Aorta (tissue), 5 donors: ENCODE measurements at places on chromosomes 16 and 17. TPM values are rescaled to one million over a fixed set of nuclear protein-coding genes. Genes with fewer than 3 reads are reported as not detected.

DNA sequence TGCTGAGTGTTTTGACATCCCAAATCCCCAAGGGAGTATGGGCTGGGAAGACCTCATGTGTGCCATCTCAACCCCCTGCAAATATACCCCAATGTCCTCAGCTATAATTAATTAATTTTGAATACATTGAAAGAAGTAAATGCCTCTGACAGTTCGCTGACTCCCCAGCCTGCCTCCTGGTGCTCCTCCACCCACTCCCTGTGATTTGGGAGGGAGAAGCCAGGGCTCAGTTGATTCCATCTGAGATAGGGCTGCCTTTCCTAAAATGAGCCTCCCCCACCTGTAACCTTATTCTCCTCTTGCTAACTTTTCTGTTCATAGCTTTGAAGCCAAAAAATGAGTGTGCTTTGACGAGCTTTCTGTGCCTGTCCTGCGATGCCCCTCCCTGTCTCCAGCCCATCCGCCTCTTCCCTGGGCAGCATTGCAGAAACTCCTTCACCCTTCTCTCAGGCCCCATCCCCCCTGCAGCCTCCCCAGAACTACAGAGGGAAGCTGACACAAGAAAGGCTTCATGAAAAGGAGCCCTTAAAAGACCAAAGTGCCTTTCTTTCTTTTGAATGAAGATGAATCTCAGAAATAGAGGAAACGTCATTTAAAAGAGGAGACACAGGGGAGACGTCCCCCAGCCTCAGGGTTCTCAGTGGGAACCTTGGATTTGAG is 70.3 kb downstream of the HLF start:
- no peak for DNase-seq

DNA sequence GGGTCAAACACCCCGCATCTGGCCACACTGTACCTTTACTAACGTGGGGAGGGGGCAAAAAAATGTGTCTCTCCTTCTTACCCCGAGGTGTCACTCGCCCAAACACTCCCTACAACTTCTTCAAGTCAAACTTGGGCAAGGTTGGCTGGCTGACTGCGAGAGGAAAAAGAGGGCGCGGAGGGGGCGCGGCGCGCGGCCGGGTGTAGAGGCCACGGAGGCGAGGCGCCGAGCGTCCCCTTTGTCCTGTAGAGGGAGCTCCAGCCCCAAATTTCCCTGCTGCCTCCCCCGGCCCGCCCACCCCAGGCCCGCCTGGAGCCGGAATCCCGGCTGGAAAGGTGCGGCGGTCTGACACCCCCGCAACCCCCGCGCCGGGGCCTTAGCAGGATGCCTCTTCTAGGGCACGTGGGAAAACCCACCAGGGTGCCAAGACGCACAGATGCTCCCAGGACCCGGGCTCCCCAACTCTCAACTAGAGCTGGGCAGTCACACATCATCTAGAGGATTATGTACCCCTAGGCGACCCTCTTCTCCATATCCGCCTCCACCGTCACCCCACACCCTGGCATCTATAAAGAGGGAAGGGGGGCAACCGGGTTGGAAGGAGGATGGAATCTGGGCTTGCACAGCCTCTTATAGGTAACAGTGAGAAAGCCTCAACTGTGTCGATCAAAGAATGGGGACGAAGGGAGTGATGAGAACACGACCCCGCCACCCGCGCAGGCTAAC is 4.2 kb downstream of the IRX3 start:
- peak; percentile 84 for DNase-seq

- DNase-seq, result no peak
These were observed 12.4 kb downstream of the NMT1 start for GRCh38 chr17:45073414-45074070.

- DNase-seq, result peak; percentile 86
These were observed 4.8 kb downstream of the LGALS3BP start for GRCh38 chr17:78974635-78975591.

Gene HS3ST3A1
- 0.33 TPM for total RNA-seq

DNA sequence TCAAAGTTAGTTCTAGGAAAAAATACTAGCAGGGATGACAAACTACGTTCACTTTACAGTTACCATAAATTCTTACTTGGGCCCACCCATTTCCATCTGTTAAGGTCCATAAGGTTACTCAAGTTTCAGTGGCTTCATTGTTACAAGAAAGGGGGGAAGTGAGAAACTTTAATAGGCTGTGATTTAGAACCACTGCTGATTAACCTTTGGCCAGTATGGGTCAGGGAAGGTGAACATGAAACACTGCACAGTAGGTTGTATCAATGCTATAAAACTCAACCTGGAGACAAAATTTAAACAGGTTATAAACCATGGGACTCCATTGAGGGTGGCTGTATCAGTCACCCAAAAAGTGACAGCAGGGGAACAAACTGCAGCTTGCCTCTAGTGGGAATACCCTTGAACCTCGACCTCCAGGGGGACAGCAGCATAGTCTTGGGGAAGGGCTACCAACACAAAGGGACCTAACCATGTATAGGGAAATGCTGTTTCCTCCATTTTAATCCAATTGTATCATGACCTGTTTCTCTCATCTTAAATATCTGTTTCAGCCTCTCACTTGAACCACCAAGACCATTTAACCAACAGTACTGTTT is 10.4 kb downstream of the PTRH2 start:
- DNase-seq, result no peak

Gene ORMDL3
- 45.0 TPM for total RNA-seq

Gene EFCAB5
- total RNA-seq, result 0.42 TPM

GRCh38 chr16:69363281-69363717 is 11.7 kb upstream of the TMED6 start:
- DNase-seq, result no peak

Gene ZNF785
- 21.8 TPM for total RNA-seq

Gene PYDC1
- not detected for total RNA-seq

GRCh38 chr16:87131061-87131995 is 185.9 kb downstream of the C16orf95 start:
- DNase-seq, result no peak

Gene GSDMA
- total RNA-seq, result 1.2 TPM

Gene PRAC1
- total RNA-seq, result not detected
